NCI-H524 (cell line): ENCODE measurements at places on chromosomes 6 and 20.

DNA sequence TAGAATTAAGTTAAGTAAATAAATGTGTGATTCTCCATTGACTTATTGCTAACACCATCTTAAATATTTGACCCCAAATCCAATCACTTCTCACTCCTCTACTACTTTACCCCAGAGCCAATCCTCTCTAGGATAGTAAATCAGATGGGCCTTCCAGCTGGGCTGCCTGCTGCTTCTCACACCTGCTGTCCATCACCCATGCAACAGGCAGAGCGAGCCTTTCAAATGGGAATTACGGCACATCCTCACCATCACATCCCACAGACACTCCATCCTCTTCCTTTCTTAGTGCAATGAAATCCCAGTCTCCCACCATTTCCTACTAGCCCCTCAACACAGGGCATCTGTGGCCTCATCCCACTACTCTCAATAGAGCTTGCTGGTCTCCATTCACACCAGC is 34.0 kb downstream of the HLA-F start:
- DNase-seq: no peak

GRCh38 chr20:35510951-35511735 is 18.3 kb downstream of the C20orf173 start:
- DNase-seq: no peak

DNA sequence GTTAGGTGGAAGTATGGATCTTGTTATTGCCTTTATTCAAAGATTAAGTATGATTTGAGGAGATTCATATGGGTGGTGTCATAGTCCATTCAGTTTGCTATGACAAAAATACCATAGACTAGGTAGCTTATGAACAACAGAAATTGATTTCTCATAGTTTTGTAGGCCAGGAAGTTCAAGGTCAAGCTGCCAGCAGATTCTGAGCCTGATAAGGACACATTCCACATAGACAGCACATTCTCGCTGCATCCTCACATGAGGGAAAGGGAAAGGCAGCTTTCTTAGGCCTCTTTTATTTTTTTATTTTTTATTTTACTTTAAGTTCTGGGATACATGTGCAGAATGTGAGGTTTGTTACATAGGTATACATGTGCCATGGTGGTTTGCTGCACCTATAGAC is 27.7 kb downstream of the ME1 start:
- no peak for DNase-seq

GRCh38 chr20:17919149-17919548 is 49.4 kb downstream of the SNX5 start:
- no peak for DNase-seq

DNA sequence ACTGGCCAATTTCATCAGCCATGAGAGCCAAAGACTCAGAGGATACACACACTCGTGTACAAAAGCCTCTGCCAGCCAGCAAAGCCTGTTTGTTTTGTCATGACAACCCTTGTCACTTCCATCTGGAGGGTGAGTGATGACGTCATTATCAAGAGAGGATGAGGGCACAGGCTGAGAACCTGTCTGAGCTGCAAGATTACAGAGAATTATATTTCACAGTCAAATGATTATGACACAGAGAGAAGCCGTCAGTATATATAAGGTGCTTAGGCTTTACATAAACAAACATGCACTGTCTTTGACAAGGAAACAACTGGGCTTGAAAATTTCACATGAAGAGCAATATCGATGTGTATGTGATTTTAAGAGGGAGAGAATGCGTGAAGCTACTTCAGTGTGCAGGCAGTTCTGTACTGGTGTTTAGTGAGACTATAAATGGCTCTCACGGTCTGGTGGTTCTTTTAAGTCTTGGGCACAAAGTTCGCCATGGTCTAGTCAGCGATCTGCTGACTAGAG is 36.5 kb upstream of the BCLAF1 start:
- no peak for DNase-seq

DNA sequence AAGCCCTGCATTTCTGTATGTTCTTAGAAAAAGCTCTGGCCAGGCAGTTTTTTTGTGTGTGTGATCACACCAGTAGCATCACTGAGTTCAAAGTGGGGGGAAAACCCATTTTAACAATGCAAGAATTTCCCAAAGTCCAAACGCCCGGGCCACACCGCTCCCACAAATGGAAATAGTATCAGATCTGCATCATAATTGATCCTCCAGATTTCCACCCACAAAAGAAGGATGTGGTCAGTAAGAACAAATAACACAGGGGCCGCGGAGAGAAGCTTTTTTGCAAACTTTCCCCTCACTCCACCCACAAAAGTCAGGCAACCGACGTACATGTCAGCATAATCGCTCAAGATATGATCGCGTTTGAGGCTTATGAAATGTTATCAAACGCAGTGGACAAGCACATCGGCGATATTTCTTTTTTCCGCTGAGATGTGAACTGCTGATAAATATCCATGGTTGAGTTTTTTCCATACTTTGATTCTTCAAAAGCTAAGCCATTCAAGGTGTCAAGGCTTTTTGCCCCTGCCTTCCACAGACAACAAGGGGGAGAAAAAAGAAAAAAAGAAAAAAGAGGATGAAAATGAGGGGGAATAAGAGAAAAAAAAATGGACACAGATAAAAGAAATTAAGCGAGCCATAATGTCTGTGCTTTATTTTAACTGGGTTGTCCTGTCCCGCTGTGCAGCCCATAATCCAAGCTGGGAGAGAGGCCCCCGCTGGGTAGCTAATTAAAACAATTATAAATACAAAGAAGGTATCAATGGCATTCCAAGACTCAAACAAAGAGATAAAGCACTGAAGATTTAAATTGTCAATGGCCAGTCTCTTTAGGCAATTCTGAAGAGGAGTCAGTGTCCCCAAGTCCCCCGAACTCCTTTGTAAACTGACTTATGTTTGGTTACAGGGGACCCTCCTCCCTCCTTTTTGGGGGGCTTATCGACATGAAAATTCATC is 143.5 kb downstream of the ZFP64 start:
- no peak for DNase-seq

DNA sequence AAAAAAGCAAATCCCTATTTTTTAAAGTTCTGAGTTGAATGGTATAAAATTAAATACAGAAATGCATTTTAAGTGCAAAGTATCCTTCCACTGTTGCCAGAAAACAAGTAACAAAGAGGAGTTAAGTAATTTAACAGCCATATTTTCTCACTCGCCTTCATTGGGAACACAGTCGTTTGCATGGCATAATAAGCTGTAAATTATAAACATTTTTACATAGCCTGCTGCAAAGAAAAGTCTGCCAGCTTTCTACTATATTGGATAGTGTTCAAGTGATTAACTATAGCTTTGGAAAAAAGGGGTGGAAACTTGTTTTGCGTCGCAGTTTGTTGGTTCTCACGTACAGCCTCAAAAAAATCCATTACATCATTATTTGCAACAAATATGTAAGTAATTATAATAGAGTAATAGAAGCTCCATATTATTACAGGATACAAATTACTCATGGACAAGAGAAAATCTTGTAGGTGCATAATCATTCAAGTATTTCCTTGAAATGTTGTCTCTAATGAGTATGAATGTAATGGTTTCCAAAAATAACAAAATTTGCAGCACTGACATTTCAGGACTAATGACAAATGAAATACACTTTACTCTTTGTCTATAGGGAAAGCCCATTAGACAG is 139.3 kb downstream of the PDSS2 start:
- no peak for DNase-seq

- no peak for DNase-seq
Observed at GRCh38 chr20:17439616-17440296, 91.4 kb downstream of the BFSP1 start.

- DNase-seq: peak; percentile 44
Observed at GRCh38 chr20:6756693-6757595, 10.5 kb upstream of the BMP2 start.

DNA sequence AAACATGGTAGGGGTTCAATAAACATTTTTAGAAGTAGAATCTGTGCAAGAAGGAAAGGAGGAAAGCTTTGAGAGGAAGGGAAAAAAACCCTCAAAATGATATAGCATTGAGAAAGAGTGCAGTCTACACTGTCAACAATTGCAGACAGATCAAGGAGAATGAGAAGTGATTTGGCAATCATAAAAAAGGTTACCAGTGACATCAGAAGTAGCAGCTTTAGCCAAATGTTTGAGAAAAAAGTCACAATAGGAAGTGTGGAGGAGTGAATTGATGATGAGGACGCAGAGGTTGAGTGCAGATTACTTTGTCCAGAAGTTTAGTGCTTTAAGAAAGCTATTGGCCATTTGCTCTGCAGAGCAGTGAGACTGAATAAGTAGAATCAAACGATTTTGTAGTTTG is 155.0 kb downstream of the GJA1 start:
- DNase-seq: no peak

DNA sequence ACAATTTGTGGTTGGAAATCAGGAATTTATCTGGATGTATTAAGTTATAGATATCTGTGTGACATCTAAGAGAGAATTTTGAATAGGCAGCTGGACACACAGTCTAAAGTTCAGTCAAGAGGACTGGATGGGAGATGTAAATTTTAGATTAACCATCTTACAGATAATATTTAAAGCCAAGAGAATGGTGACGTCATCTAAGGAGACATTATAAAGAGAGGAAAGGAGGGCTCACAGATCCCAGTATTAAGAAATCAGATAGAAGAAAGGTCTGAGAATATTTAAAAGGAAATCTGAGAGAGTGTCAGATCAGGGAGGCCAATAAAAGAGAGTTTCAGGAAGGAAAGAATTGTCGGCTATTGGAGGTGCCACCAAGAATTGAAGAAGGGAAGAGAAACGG is 9.4 kb downstream of the COL19A1 start:
- no peak for DNase-seq

GRCh38 chr20:21048841-21049273 is 57.3 kb downstream of the LINC00237 start:
- DNase-seq: no peak

- no peak for DNase-seq
Observed at GRCh38 chr6:100346203-100346602, 118.5 kb downstream of the SIM1 start.

GRCh38 chr6:149847939-149848267 is 16.3 kb downstream of the LRP11 start:
- no peak for DNase-seq

- DNase-seq: peak; percentile 71
Observed at GRCh38 chr20:35207950-35208611, 18.4 kb upstream of the MMP24 start.

GRCh38 chr6:108782179-108783041 is 65.8 kb upstream of the ARMC2 start:
- DNase-seq: peak; percentile 33

- DNase-seq: peak; percentile 60
Observed at GRCh38 chr6:158311193-158311592, 1.1 kb upstream of the TULP4 start.

- DNase-seq: no peak
Observed at GRCh38 chr6:148926478-148926877, 179.6 kb downstream of the UST start.

GRCh38 chr20:38591474-38592410 is 9.9 kb upstream of the ARHGAP40 start:
- no peak for DNase-seq

GRCh38 chr6:166483573-166484250 is 101.0 kb upstream of the MPC1 start:
- DNase-seq: no peak

DNA sequence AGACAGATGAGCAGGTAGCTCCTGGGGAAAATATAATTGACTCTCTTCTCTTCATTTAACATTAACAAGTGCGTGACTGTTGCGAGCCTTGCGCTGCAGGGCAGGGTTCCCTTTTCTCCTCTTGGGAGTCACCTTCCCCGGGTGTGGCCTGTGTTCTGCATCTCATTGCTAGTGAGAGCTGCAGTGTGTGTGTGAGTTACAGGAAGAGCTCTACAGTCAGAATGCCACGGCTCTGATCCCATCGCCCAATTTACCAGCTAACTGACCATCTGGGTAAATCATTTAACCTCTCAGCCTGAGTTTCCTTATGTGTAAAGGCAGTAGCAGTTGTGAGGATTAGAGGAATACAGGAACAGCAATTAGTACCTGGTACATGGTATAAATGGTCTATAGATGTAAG is 106.8 kb upstream of the NUP153 start:
- DNase-seq: no peak

- DNase-seq: no peak
Observed at GRCh38 chr6:329888-330691, 37.8 kb downstream of the DUSP22 start.

- no peak for DNase-seq
Observed at GRCh38 chr6:38617856-38618255, 21.9 kb downstream of the BTBD9 start.

- DNase-seq: no peak
Observed at GRCh38 chr6:1612974-1613306, 3.2 kb downstream of the FOXC1 start.

DNA sequence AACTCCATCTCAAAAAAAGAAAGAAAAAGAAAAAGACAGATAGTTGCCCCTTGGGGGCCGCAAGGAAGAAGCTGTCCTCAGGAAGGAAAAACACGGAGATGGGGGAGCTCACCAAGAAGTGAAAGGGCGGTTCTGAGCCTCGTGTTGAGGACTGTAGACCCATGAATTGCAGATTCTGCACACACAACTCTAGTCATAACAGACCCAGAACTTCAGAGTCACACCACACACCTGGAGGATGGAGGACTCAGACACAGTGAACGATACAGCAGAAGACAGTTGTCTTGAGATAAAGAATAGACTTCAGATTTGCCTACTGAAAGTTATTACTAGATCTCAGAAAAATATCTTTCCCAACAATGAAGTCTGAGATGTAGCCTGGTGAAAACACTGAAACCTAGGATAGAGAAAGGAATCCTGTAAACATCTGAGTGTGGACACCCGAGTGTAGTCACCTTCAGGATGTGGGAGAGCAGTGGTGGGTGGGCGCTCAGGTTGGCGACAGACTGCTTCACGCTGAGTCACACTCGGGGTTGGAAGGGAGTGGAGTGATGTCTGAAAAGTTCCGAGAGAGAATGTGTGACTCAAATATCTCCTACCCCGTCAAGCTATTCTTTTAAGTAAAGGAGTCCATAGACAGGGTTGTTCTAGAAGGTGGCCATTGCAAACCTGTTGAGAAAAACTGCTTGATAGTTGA is 88.1 kb downstream of the MAP3K4 start:
- DNase-seq: no peak

DNA sequence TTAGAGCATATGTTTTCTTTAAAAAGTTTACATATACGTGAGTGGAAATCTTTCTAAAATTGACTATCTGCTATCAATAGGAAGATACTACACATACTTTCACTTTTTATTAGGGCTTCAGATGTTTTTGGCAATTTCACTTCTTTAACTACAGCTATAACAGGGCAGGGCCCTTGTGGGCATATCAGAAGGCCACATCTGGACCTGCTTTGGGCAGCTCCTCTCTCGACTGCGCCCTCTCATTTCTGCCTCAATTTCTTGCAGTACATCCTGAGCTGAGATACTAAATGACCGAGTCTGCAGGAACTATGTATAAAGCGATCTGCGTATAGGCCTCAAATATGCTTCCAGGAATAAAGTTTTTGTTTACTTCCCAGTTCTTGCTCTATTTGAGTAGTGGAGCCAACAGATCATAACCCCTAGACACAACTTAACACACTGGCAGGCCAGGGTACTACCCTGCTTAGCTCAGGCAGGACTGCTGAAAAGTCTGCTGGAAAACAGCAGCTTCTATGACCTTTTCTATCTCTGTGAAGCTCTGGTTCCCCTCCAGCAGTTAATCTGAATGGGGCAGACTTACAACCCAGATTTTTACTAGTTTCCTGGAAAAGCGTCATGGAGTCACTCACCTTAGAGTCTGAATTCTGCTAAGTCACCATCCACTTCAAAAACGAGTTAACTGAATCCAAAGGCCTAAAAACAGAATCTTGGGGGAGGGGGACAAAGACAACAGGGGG is 12.7 kb downstream of the GCLC start:
- DNase-seq: no peak
